ENCODE measurements at places on chromosomes 11 and 22. TPM values are rescaled to one million over a fixed set of nuclear protein-coding genes. Genes with fewer than 3 reads are reported as not detected.

DNA sequence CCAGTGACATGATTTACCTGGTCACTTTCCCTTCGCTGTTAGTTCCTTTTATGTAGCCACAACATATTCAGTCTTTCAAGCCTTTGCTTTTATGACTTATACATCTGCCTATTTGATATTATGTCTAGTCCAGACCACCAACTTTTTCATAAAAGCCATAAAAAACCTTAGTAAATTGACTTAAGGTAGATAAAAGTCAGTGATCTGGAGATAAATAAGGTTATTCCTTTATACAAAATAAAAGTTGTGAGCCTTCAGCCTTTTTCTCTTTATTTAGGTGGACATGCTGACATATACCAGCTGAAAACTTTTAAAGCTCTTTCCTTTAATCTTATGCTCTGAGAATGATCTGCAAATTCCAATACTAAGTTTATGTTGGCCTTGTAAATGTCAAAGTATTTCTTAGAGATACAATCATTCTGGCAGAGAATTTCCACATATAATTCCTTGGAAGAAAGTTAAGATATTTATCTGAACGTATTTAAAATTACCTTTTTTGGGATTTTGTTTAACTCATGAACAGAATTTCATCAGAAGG is 690.4 kb upstream of the CHORDC1 start:
- H3K36me3 ChIP-seq: no peaks in the 10 kb centered on the region
- H3K4me3 ChIP-seq: no peak overlapping the region
- DNase-seq: no peak
- H3K27me3 ChIP-seq: no peaks in the 10 kb centered on the region

DNA sequence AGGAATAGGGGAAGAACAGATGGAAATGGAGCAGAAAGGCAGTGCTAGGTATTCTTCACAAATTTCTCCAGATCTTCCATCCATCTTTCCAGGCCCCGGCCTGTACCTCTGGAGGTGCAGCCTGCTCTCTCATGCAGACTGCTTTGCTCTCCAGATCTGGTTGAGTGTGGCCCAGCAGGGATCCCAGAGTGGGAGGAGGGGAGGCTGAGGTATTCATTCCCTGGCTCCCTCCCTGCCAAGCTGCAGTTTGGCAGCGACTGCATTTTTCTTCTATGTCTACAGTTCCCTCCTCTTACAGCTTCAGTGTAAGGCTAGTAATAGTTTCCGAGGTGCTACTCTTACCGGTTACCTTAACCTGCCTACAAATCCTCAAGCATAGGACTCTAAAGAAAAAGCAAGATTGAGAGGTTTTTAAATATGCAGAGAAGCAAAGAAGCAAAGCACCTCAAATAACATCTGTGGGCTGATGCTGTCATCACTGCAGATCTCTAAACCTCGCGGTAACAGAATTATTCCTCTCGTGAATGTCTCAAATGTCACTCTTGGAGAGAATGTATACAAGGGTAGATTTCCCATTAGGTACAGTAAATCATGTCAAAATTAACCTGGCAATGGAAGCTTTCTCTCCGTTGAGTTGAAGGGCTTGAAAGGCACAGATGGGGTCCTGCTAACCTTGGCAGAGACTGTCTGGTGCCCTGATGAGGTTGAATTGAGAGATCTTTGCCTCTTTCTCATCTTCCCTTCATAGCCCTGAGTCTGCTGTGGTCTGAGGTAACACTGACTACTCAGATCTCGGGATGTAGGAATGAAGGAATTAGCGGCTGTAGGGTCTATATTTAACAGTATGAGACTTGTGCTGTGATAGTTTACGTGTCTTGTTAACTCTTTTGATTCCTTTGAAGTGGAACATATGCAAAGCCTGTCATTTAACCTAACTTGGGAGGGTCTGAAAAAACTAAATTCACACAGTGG is 297.9 kb upstream of the C11orf87 start:
- no peaks in the 10 kb centered on the region for H3K36me3 ChIP-seq
- no peak for DNase-seq
- no peaks in the 10 kb centered on the region for H3K27me3 ChIP-seq

DNA sequence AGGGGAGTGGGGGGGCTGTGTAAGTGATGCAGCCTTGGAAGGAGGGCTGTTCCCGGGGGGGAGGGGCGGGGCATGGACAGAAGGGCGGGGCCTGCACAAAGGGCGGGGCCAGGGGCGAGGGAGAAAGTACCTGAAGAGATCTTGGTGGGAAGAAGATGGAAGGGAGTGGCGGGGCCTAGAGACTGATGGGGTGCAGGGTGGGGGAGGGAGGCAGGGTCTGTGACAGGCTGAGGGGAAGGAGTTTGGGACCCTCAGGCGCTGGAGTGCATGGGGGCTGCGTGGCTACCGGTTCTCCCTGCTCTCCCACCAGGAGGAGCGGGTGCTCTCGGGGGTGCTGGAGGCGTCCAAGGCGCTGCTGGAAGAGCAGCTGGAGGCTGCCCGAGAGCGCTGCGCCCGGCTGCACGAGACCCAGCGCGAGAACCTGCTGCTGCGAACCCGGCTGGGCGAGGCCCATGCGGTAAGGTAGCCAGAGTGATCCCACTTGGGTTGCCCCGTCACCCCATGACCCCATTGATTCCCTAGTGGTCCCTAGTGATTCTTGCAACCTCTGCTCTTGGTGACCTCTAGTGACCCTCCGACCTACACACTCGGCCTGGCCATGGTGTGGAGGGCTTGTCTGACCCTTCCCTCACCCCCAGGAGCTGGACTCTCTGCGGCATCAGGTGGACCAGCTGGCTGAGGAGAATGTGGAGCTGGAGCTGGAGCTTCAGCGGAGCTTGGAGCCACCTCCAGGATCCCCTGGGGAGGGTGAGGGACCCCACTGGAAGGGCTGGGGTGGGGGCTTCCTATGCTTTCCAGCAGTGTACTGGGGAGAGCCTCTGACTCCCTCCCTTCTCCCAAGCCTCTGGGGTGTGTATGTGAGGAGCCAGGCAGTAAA is 3.1 kb downstream of the CCDC88B start:
- H3K27ac ChIP-seq: no peak overlapping the region
- DNase-seq: no peak
- H3K4me1 ChIP-seq: peaks cover 7% of the 10 kb centered on the region
- no peaks in the 10 kb centered on the region for H3K27me3 ChIP-seq

DNA sequence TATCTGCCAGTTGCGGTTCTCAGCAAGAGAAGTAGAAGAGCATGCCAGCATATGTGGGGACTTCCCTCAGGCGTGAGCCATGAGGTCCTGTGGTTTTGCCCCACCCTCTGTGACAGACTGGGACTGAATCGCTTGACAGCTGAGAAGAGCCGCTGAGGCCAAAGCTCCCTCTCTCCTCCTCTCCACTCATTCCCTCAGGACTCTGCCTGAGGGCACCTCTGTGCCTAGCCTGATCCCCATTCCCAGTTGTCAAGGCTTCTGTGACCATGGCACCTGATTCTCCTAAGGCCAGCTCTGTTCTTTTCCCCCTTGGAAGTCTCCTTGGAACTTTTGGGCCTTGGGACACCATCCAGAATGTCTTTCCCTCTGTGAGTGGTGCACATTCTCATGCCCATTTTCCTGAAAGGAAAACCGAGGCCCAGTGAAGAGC is 27.0 kb downstream of the ART5 start:
- no peaks in the 10 kb centered on the region for H3K27me3 ChIP-seq
- no peak for DNase-seq
- H3K4me1 ChIP-seq: no peaks in the 10 kb centered on the region
- no peak overlapping the region for H3K4me3 ChIP-seq

- H3K36me3 ChIP-seq: no peaks in the 10 kb centered on the region
- no peak for DNase-seq
- H3K27me3 ChIP-seq: no peaks in the 10 kb centered on the region
- H3K4me3 ChIP-seq: no peak overlapping the region
These were observed 28.0 kb downstream of the FADD start for GRCh38 chr11:70230840-70231710.

- no peak for DNase-seq
- H3K27ac ChIP-seq: peak overlapping the region; percentile 62
- H3K4me3 ChIP-seq: no peak overlapping the region
- H3K27me3 ChIP-seq: no peaks in the 10 kb centered on the region
- no peaks in the 10 kb centered on the region for H3K36me3 ChIP-seq
These were observed 38.4 kb downstream of the CD44 start for GRCh38 chr11:35177370-35177769.

DNA sequence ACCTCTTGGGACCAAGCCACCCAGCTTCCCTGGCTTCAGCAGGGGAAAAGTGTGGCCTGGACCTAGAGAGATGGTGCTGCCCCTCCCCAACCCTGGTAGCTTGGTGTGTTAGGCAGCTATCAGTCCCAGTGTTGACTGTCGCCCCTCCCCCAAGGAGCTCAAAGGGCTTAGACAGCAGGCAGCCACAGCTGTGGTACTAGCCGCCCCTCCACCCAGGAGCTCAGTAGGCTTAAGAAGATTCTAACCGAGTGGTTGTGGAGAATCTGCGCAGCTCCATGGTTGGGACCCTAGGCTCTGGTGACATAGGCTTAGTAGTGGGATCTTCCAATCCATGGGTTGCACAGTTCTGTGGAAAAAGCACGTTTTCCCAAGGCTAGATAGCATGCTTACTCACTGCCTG is 458.4 kb upstream of the LRRC4C start:
- H3K27ac ChIP-seq: no peak overlapping the region
- no peaks in the 10 kb centered on the region for H3K27me3 ChIP-seq
- H3K36me3 ChIP-seq: no peaks in the 10 kb centered on the region
- H3K4me3 ChIP-seq: no peak overlapping the region

DNA sequence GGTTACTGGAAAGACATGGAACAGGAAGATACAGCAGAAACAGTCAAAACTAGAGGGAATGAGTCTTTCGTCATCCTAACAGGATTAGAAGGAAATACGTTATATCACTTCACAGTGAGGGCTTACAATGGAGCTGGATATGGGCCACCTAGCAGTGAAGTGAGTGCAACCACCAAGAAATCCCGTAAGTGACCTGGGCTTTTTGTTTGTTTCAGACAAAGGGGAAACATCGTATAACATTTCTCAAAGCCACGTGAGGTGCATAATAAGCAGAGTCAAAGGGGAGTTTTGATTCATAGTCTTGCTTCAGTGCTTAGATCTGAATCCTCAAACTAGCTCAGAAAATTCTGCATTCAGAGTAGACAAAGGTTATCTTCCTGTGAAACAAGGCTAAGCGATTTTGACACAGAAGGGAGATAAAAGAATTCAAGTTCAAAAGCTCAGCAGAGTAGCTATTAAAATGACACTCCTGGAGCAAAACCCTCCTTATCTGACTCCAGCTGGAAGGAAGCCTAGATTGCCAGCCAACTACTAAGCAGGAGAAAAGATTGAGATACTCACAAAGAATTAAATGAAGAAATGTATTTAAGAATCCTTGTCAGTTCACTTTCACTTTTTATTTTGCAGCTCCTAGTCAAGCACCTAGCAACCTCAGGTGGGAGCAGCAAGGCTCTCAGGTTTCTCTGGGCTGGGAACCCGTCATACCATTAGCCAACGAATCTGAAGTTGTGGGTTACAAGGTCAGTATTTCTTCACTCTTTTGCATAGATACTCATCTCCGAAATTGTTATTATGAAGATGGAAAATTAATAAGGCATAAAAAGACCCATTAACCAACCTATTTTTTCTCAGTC is 346.4 kb upstream of the ARHGAP42 start:
- H3K27me3 ChIP-seq: no peaks in the 10 kb centered on the region
- no peaks in the 10 kb centered on the region for H3K4me1 ChIP-seq
- no peak overlapping the region for H3K27ac ChIP-seq

GRCh38 chr11:2314525-2315394 is 12.9 kb downstream of the TSPAN32 start:
- H3K4me3 ChIP-seq: no peak overlapping the region
- DNase-seq: peak; percentile 73
- peak overlapping the region; percentile 53 for H3K27ac ChIP-seq
- H3K36me3 ChIP-seq: no peaks in the 10 kb centered on the region

- H3K4me3 ChIP-seq: no peak overlapping the region
- H3K27me3 ChIP-seq: no peaks in the 10 kb centered on the region
- H3K36me3 ChIP-seq: peaks cover 7% of the 10 kb centered on the region
These were observed 27.3 kb downstream of the MAFF start for GRCh38 chr22:38228873-38229740.

The PRG3 gene
- total RNA-seq: not detected

The CREB3L1 gene
- total RNA-seq: 143 TPM

The SHISA8 gene
- total RNA-seq: not detected

The MOGAT2 gene
- 211 TPM for total RNA-seq

All from colonic mucosa (tissue), 4 donors.